ENCODE measurements at places on chromosomes 2 and 18. TPM values are rescaled to one million over a fixed set of nuclear protein-coding genes. Genes with fewer than 3 reads are reported as not detected.

The CCDC68 gene
- total RNA-seq, result 4.6 TPM

The C18orf54 gene
- 1.7 TPM for total RNA-seq

The VIT gene
- 2.3 TPM for total RNA-seq

The HOXD12 gene
- not detected for total RNA-seq

The SLC14A1 gene
- total RNA-seq, result 81.0 TPM

The RAPGEF4 gene
- 0.66 TPM for total RNA-seq

The MATN3 gene
- total RNA-seq, result 1.9 TPM

The DSG4 gene
- not detected for total RNA-seq

The C2orf80 gene
- total RNA-seq, result not detected

The SRD5A2 gene
- total RNA-seq, result not detected

The TMEM247 gene
- total RNA-seq, result not detected

The IGFBP2 gene
- 6.9 TPM for total RNA-seq

The PSMD1 gene
- 159 TPM for total RNA-seq

The ABCG8 gene
- not detected for total RNA-seq

The KCNK3 gene
- total RNA-seq, result under 0.01 TPM

The TUBA3E gene
- not detected for total RNA-seq

The PDE1A gene
- total RNA-seq, result 26.5 TPM

The PLGLB2 gene
- total RNA-seq, result not detected

The CTNNA2 gene
- under 0.01 TPM for total RNA-seq

The ITGA6 gene
- 56.3 TPM for total RNA-seq

The RAX gene
- total RNA-seq, result not detected

The ALPI gene
- not detected for total RNA-seq

The ITGB6 gene
- 0.15 TPM for total RNA-seq

The METTL4 gene
- total RNA-seq, result 11.1 TPM

The TXNDC2 gene
- total RNA-seq, result under 0.01 TPM

The ZNF2 gene
- total RNA-seq, result 13.1 TPM

The AP1S3 gene
- total RNA-seq, result 2.6 TPM

The VWC2L gene
- total RNA-seq, result not detected

The GPR45 gene
- total RNA-seq, result not detected

The STPG4 gene
- total RNA-seq, result 0.17 TPM

The RESP18 gene
- total RNA-seq, result not detected

Data from smooth muscle cell of trachea (primary cell).